Activated CD4-positive, alpha-beta T cell treated with anti-CD3 and anti-CD28 coated beads, Interleukin-2, amount 50 U/mL, for 4 hours (primary cell): ENCODE measurements at places on chromosomes 4 and X.

DNA sequence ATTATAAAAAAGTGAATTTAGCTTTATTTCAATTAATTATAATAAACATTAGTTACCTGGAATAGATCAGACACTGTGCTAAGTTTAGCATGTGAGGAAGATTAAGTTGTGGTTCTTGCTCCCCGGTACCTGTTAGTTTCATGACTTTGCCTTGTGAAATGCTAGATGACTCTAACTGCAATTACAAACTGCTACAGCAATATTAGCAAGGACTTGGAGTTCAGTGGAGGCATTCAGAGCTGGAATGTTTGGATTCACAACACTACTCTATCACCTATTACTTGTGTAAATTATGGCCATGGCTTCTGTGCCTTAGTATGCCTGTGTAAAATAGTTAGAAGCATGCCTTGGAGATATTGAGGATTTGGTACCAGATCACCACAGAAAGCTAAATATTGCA is 21.4 kb upstream of the ANXA10 start:
- DNase-seq, result no peak

GRCh38 chrX:17553961-17554482 is 179.0 kb downstream of the NHS start:
- DNase-seq, result no peak

GRCh38 chr4:17762726-17763125 is 18.7 kb downstream of the FAM184B start:
- no peak for DNase-seq

GRCh38 chrX:131840799-131841495 is 182.2 kb upstream of the STK26 start:
- DNase-seq, result no peak

GRCh38 chr4:39631700-39632079 is 7.0 kb downstream of the SMIM14 start:
- no peak for DNase-seq

DNA sequence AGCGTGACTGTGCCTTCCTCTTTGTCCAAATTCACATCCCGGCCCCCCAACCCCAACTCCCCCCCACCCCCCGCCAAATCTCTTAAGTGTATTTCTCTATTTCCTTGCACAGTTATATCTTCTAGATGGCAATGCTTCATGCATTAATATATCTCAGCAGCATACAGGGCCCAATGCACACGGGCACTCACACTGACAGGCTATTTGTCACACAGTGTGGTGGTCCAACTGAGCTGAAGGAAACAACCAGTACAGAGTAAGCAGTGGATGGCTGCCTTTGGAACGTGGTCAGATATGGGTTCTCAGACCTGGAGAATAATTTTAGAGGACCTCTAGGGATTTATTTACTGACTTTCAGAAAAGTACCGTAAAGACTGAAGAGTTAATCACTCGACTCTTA is 681 bp downstream of the EXOC1 start:
- DNase-seq, result no peak

- DNase-seq, result no peak
Measured at GRCh38 chr4:113256946-113257345, 207.5 kb downstream of the ANK2 start.

DNA sequence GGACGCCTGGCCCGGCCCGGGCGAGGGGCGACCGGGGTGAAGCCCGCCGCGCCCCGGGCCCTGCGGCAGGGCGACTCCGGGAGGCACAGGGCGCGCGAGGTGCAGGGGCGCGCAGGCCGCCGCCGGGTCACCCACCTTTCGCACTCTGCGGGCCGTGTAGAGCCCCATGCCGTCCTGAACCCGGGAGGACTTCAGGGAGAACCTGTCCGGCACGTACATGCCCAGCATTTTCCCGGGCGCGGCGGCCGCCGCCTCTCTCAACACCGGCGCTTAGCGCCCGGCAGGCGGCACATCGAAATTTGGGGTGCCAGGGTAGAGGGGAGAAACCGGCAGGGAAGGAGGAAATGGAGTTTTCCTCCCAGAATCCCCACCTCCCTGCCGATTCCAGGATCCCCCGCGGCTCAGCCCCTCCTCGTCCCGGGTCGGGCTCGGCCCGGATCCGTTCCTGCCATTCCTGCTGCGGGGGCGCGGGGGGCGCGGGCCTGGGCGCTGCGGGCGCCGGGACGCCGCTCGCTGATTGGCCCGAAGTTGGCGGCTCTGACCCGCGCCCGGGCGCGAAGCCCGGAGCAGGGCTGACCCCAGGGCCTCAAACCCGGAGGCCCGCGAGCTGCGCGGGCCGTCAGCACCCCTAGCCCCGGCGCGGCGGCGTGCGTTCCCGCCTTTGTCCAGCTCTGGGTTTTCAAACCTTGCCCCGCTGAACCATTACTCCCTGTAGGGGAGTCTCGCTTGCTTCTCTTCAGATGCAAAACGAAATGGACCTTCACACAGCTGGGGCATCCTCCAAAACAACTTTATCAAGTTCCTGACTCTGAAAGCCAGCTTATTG is at the start of gene PRDM5:
Gene PRDM5 (minus strand): TSS at position 346 of the 826 bp plus-strand sequence. CDS start 118 bp downstream, at position 228.
- DNase-seq, result no peak

DNA sequence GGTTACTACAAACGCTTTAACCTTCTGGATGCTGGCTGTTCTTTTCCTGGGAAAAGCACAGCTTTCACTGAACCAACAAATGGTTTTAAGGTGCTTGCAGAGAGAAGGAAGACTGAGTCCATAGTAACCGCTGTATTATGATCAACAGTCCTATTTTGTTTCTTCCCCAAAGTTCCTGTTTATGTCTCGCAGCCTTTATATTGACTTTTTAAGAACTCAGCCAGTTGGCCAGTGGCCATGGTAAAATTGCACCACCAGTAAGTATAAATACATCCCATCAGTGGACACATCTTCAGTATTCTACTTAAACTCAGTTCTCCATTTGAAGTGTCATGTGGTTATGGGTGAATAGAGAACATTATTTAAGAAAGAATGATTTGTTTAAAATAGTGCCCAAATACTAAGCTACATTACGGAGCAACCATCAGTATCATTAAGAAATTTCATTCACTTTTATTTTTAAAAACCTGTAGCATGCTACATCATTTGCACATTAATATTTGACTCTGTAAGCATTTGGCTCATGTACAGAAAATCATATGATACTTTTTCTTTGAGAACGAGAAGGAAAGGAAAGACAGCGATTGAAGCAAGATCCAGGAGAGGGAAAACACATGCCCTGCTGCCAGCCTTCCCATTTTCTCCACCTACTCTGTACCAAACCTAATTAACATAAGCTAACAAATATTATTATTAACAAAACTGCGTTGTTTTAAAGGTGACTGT is 287.0 kb downstream of the ARHGAP24 start:
- DNase-seq, result no peak

- no peak for DNase-seq
Measured at GRCh38 chrX:13357925-13358324, 38.1 kb upstream of the ATXN3L start.

DNA sequence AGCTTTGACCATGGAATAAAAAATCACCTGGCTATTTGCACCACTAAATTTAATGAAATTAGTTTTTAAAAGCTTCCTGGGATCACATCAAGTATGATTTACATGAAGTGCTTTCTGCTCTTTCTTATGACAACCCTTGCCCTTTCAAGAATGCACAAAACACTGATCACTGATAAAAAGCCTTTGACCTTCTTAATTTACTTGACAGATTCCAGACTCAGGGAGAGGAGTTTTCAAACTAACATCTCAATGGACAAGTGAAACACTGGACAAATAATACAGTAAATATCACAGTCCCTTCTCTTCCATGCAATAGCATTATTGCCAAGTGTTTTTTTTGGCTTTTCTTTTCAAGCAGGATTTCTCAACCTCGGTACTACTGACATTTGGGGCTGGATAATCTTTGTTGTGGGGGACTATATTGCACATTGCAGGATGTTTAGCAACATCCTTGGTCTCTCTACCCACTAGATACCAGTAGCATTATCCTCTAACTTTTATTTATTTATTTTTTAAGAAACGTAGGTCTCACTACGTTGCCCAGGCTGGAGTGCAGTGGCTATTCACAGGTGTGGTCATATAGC is 86.3 kb downstream of the ZNF827 start:
- DNase-seq, result no peak

DNA sequence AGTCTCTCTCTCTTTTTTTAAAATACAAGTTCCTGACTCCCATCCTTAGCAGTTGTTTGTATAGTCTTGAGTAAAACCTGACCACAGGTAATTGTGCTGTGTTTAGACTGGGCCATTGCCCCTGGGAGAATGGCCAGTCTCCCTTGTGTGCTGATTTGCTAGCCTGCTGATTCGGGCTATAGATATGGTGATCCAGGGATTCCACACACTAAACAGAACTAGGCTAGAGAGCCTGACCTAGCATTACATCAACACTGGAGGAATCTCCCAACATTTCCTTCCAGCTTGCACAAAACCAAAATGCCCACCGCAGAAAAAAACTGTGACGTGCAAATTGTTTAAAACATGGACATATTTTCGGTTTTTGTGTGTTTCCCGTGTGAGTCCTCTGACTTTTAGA is 5.1 kb downstream of the UPRT start:
- DNase-seq, result no peak

GRCh38 chr4:38084877-38085711 is 124.9 kb downstream of the PTTG2 start:
- DNase-seq, result no peak

GRCh38 chrX:133250184-133251100 is 32.3 kb upstream of the TFDP3 start:
- DNase-seq, result no peak
